ENCODE measurements at places on chromosomes 1 and 21. TPM values are rescaled to one million over a fixed set of nuclear protein-coding genes. Genes with fewer than 3 reads are reported as not detected.

The PRR9 gene
- total RNA-seq = not detected

The CCDC24 gene
- 6.4 TPM for total RNA-seq

The ZBTB8B gene
- not detected for total RNA-seq

The S100A7A gene
- total RNA-seq = not detected

The SH2D1B gene
- total RNA-seq = not detected

The ELF3 gene
- total RNA-seq = 39.6 TPM

The NUF2 gene
- 14.9 TPM for total RNA-seq

The HSF2BP gene
- 10.6 TPM for total RNA-seq

The ANKRD65 gene
- total RNA-seq = 24.3 TPM

The CD1D gene
- 2.0 TPM for total RNA-seq

The TNN gene
- not detected for total RNA-seq

The MMEL1 gene
- total RNA-seq = not detected

The GBP5 gene
- total RNA-seq = 0.71 TPM

The SV2A gene
- total RNA-seq = 3.4 TPM

The IL10 gene
- not detected for total RNA-seq

The RAP1GAP gene
- total RNA-seq = 0.46 TPM

The PWP2 gene
- 12.8 TPM for total RNA-seq

The LRRC8B gene
- 9.1 TPM for total RNA-seq

The SIK1 gene
- total RNA-seq = 9.8 TPM

The SPAG17 gene
- total RNA-seq = 0.84 TPM

The DPT gene
- total RNA-seq = not detected

The CR1 gene
- total RNA-seq = not detected

The VCAM1 gene
- 0.07 TPM for total RNA-seq

The ZFP69 gene
- total RNA-seq = 3.0 TPM

The FAM131C gene
- 3.5 TPM for total RNA-seq

The ADAM30 gene
- total RNA-seq = not detected

The MROH9 gene
- not detected for total RNA-seq

The FOXD3 gene
- not detected for total RNA-seq

The SPRR5 gene
- total RNA-seq = 0.71 TPM

The AK4 gene
- total RNA-seq = 39.7 TPM

The ACTL8 gene
- not detected for total RNA-seq

The SLC30A2 gene
- not detected for total RNA-seq

The GREM2 gene
- not detected for total RNA-seq

The SRGAP2C gene
- 6.4 TPM for total RNA-seq

The AKNAD1 gene
- 0.19 TPM for total RNA-seq

The HMCN1 gene
- 1.3 TPM for total RNA-seq

The COL24A1 gene
- not detected for total RNA-seq

The TCEANC2 gene
- 2.0 TPM for total RNA-seq

The TEDDM1 gene
- not detected for total RNA-seq

The BSND gene
- not detected for total RNA-seq

The ZFP69B gene
- total RNA-seq = 2.6 TPM

The CLCA4 gene
- 6.5 TPM for total RNA-seq

The LPAR3 gene
- 25.7 TPM for total RNA-seq

The PEA15 gene
- 42.9 TPM for total RNA-seq

The OVAAL gene
- not detected for total RNA-seq

The PLXNA2 gene
- total RNA-seq = 23.6 TPM

The KHDRBS1 gene
- 98.8 TPM for total RNA-seq

The GAS5 gene
- total RNA-seq = 458 TPM

The KCNE2 gene
- not detected for total RNA-seq

The SOD1 gene
- 278 TPM for total RNA-seq
